ENCODE measurements at places on chromosomes 12 and 14.

- peak; percentile 10 for DNase-seq
Observed at GRCh38 chr14:24806061-24806678, 172.2 kb upstream of the GZMB start.

- DNase-seq, result peak; percentile 97
Observed at GRCh38 chr14:76961631-76962302, 66.7 kb downstream of the IRF2BPL start.

DNA sequence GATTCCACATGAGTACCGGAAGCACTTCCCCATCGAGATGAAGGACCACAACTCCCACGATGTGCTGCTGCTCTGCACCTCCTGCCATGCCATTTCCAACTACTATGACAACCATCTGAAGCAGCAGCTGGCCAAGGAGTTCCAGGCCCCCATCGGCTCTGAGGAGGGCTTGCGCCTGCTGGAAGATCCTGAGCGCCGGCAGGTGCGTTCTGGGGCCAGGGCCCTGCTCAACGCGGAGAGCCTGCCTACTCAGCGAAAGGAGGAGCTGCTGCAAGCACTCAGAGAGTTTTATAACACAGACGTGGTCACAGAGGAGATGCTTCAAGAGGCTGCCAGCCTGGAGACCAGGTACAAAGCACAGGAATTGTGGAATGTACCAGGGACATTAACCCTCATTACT lies 22.4 kb upstream of the GALNT16 start:
- DNase-seq, result no peak

- DNase-seq, result no peak
Observed at GRCh38 chr14:104513641-104514046, 65.9 kb upstream of the C14orf180 start.

DNA sequence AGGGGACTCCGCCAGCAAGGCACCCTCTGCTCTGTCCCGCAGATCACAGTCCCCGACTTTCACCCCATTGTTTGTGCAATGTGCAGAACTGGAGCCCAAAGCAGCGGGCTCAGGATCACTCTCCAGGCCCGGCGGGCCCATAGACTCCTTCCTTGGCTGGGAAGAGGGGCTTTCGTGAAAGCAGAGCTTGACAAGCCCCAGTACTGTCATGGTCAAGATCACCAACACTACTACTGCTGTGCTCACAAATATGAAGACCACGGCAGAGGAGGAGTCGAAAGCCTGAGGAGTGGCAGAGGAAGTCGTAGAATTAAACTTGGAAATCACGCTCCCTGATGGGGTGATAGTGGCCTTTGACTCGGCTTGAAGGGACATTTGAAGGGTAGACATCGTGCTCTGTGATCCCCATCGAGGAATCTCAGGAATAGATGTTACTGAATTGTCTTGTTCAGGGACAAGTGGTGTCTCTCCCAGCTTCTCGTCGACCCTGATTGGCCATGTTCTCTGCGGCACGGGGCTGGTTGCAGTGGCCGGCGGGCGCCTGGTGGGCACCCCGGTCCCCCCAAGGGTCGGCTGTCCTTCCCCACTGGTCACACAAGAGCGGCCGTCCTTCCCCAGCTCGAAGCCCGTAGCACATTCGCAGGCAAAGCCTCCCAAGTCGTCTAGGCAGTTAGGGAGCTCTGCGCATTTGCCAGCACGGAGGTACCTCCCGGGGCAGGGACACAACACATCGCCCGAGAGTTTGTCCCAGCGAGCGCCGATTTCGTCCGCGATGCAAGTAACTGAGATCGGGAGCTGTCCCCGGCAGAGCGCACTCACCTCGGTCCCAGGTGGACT lies 1.1 kb downstream of the CLEC14A start:
- no peak for DNase-seq

All from CD4-positive, alpha-beta T cell treated with Interleukin-15 for 4 hours (primary cell).